NCI-H524 treated with DMSO at 0.1 percent for 48 hours (cell line): ENCODE measurements at places on chromosomes 11 and 22.

DNA sequence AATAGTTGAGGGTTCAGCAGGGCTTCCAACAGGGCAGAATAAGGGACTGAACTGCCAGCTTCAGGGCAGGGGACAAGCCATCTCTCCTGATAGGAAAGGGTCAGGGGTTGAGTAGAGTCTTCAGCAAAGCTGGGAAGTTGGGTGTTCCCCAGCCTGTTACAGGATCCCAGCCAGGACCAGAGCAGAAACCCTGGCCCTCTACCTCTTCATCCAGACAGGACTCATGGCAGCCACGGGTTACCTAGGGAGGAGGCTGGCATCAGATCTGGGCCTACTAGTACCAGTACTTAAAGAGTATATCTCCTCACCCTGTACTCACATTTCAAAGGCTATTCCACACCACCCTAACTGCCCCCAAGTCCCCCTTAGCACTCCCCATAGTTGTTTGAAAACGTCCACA is 2.4 kb upstream of the TAF10 start:
- no peak for DNase-seq

DNA sequence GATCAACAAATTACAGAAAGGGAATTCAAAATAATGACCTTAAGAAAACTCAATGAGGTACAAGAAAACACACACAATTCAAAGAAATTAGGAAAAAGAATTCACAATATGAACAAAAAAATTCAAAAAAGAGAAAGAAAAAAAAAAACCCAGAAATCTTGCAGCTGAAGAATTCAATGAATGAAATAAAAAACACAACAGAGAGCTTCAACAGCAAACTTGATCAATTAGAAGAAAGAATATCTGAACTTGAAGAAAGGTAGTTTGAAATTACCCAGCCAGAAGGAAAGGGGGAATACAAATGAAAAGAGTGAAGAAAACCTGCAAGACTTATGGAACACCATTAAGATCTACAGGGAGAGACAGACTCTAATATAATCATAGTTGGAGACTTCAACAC is 52.8 kb downstream of the USP35 start:
- no peak for DNase-seq

DNA sequence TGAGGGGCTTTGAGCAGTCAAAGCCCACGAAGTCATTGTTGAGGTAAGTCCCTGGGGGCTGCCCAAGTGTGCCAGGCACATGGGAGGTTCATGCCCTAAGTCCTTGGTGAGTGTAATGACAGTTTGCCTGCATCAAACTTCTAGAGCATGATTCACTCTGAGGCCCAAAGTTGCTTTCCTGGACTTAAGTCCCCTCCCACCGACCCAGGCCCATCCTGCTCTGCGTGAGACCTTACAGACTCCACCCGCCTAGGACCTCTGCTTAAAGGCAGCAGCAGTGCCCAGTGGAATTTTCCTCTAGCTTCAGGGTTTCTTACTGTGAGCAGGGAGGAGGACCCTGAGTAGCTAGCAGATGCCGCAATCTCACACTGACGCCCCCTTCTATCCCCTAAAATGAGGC is 5.7 kb upstream of the PVALB start:
- DNase-seq, result no peak

- DNase-seq, result no peak
Measured at GRCh38 chr22:43376765-43377547, 33.8 kb upstream of the SCUBE1 start.
